ENCODE measurements at places on chromosomes 1 and 21.

GRCh38 chr1:215887627-215888026 is 320.5 kb downstream of the KCTD3 start:
- no peak for DNase-seq

DNA sequence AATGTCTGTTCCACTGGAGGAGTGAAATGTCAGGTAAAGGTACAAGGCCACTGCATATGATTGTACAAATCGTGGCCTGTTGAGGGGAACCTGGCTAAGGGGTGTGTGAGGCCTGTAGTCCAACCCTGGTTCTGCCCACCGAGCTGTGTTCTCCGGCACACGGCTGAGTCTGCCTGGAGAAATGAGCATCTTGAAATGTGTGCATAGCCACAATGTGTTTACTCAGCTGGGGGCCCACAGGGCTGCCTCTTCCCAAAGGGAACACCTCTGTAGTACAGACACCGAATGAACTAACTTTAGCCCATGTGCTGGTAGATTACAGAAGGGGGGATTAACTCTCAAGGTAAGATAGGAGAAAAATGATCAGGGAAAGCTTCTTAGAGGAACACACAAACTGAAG is 30.2 kb downstream of the AK4 start:
- no peak for DNase-seq

DNA sequence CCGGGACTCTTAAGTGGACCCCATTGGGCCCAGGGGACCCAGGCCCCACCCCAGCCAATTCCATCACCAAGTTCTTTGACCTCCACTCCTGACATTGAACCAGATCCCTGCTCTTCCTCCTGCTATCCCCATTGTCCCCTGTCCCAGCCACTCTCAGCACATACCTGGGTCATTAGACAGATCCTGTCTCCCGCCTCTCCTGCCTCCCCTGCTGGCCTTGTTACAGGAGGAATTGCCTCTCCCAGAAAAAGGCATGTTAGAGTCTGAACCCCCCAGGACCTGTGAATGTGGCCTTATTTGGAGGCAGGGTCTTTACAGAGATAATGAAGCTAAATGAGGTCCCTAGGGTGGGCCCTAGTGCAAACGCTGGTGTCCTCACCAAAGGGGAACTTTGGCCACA is 301.9 kb downstream of the NPHP4 start:
- no peak for DNase-seq

DNA sequence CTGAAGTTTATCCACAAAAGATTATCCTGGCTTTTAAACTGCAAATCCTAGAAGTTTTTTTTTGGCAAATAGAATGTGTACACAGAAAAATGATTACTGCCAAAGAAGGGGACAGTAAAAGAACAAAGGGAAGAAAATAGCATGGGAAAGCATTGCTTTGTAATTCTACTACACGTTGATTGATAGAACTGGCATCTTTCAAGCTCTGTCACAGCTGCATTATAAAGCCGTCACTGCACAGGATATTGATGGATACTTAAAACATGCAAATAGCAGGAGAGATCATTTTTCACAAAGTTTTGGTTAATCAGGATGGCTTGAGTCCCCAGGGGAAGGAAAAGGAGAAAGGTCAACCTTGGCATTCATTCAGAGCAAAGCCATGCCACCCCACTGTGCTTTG is 183.7 kb upstream of the RRP15 start:
- no peak for DNase-seq

DNA sequence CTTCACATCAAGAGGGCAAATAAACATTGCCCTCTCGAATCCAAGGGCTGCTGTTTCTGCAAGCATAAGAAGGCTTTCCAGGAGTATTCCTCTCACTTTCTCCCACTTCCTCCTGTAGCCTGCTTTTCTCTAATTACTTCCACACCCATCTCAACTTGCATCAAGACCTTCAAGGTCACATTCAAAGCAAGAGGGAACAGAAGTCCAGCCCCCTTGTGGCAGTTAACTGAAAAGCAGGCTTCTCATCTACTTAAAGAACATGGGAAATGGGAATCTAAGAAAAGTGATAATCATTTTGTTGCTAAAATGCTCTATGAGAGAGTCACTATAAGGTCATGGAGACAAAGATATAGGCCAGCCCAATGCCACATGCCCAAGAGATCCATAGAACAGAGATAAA is 874.4 kb downstream of the KCNT2 start:
- no peak for DNase-seq

GRCh38 chr1:164591858-164592257 is 32.9 kb downstream of the PBX1 start:
- peak; percentile 76 for DNase-seq

DNA sequence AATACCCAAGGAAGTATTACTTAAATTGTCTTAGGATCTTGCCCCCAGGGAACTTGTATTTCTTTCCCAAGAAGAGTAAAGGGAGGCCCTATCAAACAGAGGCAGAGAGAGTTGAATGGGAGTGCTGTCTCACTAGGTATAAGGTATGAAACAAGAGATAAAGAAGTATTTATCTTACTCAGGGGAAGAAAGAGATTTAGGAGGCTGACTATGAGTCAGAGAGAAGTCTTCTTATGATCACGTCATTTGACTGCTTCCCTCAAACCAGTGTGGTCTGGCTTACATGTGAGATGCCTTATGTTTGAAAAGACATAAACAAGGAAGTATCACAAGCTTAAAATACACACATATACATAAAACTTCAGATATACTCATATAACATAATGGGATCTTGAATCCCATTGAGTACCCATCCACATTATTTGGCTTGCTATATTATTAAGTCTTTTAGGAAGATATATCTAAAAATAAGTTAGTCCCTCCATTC is 29.6 kb downstream of the DUSP10 start:
- DNase-seq = peak; percentile 47
